GM20000 (cell line): ENCODE measurements at places on chromosomes 16 and 17.

- no peak for DNase-seq
Measured at GRCh38 chr16:85002099-85002541, 9.2 kb downstream of the ZDHHC7 start.

DNA sequence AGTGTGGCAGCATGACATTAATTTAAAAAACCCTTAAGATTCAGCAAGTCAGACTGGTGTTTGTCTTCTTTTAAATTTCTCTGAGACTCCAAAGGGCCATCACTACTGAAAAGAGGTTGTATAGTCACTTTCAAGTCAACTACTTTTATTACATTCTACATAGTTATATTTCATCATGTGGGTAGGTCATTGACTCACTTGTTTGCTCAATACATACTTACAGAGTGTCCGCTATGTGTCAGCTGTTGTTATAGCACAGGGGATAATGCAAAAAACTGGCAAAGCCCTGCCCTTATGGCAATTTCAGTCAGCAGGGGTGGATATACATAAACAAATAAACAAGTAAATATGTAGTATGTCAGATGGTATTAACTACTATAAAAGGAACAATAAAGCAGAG lies 2.5 kb upstream of the MYH4 start:
- no peak for DNase-seq

DNA sequence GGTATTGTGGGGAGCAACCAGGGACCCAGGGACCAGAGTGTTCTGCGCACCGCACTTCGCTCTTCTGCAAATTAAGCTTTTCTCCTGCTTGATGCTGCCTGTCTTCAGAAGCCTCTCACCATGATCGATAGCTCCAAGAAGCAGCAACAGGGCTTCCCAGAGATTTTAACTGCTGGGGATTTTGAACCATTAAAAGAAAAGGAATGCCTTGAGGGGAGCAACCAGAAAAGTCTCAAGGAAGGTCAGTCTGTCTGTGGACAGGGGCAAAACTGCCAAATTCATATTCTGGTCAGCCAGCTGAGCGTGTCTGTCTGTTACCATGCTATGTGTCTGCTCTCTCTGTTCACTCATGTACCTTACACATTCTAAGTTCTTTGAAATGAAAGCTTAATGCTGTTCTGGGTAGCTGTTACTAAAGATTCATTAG lies 115.7 kb downstream of the MRTFB start:
- DNase-seq = no peak

GRCh38 chr17:4229627-4230541 lies 33.9 kb downstream of the ANKFY1 start:
- DNase-seq = no peak
